Stimulated activated CD4-positive, alpha-beta T cell treated with anti-CD3 and anti-CD28 coated beads, Interleukin-12 subunit alpha, Interleukin-12 subunit beta, amount 100 ng/mL, for 4 hours (primary cell): ENCODE measurements at places on chromosomes 12 and 14.
A peak's percentile ranks its signal among the peaks of the same experiment; 100 is the strongest.

DNA sequence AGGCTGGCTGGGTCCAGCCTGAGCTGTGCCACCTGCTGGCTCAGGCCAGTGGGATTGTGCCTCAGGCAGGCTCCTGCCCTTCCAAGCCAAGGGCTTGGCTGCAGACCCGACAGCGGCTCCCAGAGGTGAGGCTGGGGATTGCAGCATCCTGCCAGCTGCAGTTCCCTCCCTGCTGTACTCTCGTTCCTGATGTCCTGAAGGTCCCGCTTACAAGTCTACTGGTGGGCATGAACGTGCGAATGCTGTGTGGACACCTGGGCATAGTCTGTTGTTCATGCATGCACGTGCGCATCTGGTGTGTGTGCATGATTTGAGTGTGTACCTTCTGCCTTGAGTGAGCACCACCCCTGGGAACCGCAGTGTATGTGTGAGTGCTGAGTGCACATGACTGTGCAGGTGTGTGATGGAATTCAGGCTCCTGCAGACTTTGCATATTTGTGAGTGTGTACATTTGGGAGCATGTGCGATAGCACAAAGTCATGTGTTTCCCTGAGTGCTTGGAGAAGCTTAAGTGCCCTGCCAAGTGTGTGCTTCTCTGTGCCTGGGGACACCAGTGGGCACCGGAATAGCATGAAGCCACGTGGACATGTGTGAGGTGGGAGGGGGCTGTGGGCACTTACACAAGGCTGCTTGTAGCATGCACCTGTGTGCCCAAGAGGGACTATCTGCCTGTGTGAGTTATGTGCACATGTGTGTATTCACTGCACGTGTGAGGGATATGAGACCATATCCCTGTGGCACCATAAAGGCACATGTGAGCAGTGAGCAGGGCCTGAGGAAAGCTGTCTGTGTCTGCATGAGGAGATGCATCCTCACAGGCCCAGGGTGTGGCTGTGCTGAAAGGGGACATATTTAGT lies 19.3 kb upstream of the KRT7 start:
- peak; percentile 42 for DNase-seq

DNA sequence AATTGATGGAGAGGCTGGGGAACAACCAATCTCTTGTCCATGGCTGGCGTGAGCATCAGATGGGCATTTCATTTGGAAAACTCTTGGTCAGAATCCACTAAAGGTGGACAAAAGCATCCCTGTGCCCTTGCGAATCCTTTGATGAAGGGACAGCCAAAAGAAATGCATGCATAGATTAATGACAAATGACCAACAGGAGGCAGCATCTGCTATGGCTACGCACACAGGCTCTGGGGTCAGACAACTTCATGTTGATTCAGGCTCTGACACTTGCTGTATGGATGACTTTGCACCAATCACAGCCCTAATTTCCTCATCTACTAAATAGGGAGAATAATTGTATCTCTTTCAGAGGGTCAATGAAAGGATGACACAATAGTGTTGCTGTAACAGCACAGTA lies 117.5 kb downstream of the ASCL4 start:
- no peak for DNase-seq

- no peak for DNase-seq
Observed at GRCh38 chr12:110067531-110067930, 19.2 kb upstream of the C12orf76 start.

- DNase-seq, result no peak
Observed at GRCh38 chr14:76930549-76930948, 98.0 kb downstream of the IRF2BPL start.

DNA sequence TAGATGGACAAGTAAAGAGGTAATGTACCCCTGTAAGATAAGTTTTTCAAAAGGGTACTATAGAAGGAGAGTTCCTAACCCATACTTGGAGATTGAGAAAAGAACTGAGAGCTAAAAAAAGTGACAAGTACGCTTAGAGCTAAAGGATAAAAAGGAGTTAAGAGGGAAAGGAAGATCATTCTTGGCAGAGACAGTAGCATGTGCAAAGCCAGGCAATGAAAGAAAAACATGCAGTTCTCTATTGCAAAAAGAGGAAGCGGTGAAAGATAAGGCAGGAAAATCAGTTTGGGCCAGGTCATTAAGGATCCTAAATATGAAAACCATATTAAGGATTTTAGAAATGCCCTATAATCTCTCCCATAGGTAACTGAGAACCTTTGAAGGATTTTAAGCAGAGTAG lies 500.4 kb upstream of the GARIN6 start:
- no peak for DNase-seq

DNA sequence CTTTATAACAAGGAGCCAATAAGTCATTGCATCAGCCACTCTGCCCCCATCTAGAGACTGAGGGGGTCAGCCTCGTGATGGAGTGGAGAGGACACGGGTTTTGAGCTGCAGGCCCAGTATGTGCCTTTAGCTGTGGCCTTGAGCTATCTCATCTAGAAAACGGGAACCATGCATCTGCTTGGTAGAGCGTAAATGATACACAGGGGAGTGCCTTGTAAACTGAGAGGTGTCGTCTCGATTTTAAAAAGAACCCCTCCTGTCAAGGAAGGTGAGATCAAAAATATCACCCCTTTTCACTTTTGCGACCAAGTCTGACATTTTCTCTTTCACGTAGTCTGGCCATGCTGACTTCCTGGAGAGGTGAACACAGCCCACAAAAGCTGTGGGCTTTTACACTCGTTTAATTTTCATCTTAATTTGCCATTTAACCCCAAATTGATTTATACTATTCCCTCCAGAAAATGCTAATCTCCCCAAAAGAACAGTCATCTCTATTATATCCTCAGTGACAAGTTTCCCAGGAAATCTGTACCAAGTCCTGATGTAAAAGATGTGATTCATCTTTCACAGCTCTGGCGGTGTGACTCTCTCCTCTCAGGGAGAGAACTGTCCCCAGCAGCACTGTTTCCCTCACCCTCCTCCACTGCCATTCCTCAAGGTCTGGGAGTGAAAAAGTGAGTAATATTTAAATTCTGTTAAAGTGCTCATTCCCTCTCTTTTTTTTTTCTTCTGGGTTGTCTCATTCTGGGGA lies 30.6 kb downstream of the VCPKMT start:
- peak; percentile 35 for DNase-seq

DNA sequence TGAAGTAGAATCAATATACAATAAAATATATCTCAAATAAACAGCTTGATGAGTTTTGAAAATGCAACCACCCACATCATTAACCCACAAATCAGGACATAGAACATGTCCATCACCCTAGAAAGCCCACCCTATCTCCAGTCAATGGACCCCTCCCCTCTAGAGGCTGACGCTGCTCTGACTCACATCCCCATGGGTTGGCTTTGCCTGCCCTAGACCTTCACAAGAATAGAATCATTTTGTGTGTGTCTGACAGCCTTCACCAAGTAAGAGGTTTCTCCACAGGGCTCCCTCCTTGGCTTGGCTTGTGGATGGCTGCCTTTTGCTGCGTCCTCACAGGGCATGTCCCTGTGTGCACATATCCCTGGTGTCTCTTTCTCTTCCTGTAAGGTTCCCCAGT lies 250.2 kb upstream of the RTL1 start:
- DNase-seq, result no peak

DNA sequence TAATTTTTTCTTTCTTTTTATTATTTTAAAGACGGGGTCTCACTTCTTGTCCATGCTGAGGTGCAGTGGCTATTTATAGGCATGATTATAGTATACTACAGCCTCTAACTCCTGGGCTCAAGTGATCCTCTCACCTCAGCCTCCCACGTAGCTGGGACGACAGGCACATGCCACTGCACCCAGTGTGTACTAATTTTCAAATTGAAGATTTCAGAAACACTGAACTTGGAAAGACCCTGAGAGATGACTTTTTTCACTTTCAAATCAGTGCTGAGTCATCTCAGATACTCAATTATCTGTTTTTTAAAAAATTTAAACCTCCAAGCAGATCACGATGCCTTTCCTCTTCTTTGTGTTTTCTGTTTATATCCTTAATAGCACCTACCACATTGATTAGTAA lies 53.7 kb upstream of the COCH start:
- no peak for DNase-seq

- DNase-seq, result no peak
Observed at GRCh38 chr12:12864243-12864642, 27.1 kb upstream of the GPRC5A start.

GRCh38 chr12:14454098-14454907 lies 88.8 kb downstream of the ATF7IP start:
- no peak for DNase-seq

- no peak for DNase-seq
Observed at GRCh38 chr12:10807186-10807585, at the start of gene TAS2R8. TSS of gene TAS2R8 (minus strand) at chr12:10807286. CDS start at chr12:10806980, 306 bp downstream.

- no peak for DNase-seq
Observed at GRCh38 chr14:50542941-50543418, 10.6 kb upstream of the MAP4K5 start.

DNA sequence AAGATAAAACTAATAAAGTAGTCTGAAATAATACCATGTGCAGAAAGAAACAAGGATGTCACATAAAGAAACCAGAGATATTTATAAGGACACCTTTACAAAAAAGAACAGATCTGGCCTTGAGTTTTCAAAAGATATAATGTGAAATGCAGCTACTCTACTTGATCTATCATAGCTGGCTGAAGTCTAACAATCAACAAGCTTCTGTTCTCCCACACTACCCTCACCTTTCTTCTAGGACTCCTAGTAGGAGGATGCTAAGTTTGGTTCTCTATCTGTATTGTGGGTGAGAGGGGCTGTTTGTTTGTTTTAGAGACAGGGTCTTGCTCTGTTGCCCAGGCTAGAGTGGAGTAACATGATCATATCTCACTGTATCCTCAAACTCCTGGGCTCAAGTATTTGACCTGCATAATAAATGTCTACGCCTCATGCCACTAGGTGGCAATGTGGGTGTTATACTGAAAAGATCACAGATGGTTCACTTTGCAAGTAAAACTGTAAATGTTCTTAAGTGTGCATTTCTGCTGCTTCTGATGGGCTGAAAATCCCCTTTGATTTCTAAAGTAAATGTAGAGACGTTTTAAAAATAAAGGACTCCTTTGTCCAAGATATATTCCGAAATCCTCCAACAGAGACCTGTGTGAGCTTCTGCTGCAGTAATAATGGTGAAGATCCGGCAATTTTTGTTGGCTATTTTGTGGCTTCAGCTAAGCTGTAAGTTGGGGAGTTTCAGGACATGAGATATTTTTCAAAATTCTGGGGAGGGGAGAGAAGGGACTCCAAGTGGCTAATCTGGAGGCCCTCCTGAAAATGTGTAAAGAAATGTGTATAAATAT lies 269.3 kb downstream of the DAD1 start:
- DNase-seq, result no peak

- no peak for DNase-seq
Observed at GRCh38 chr14:96260341-96260821, 4.4 kb downstream of the BDKRB1 start.

DNA sequence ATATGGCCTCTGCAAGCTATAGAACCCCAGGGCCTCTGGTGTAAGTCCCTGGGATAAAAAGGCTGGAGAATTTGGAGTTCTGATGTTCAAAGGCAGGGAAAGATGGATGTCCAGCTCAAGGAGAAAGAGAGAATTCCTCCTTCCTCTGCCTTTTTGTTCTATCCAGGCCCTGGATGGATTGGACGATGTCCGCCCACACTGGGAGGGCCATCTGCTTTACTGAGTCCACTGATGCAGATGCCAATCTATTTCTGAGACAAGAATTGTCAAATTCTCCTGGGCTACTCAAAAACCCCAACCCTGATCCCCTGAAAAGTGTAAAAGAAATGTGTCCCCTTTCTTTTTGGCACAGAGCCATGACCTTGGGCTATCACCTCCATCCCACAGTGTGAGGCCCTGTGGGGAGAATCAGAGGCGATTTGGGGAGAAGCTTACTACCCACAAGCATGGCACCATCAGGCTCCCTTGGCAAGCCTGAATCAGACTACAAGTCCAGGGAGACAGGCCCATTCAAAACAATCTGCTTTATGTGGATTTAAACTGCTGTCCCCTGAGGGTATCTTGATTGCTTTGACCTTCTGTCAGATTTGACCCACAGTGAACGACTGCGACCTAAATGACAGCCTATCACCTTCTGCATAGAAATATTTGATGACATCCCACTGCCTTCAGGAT lies 334.0 kb downstream of the NUAK1 start:
- DNase-seq, result no peak

DNA sequence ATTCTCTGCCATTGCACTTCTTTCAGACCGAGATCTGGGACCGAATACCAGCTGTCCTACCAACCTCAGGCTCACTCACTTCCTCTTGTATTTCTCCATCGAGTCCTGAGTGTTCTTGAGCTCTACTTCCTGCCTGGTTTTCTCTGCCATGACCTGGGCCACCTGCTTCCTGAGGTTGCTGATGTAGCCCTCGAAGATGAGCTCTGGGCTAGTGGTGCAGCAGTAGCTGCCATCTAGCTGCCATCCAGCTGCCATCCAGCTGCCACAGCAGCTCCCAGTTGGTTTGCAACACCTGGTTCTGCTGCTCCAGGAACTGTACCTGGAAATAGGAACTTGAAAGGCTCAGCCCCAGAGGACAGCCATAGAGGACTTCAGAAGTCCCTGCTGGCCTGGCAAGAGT lies 15.0 kb upstream of the KRT73 start:
- no peak for DNase-seq

DNA sequence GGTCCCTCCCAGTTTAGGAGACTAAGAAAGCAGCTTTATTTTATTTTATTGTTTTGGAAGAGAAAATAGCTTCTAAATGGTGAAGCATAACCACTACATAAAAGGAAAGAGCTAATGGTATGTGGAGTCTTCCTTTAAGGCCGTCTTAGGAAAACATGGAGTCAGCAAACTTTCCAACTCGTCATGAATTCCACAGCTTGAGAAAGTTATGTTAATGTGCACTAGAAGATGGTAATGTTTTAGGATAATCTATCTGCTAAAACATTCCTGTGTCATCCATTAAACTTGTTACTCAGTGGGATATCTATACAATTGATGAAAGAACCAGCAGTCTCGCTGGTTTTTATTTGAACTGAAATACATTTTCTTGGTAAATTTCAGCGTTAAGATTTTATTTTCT lies 448.4 kb upstream of the SEL1L start:
- no peak for DNase-seq

DNA sequence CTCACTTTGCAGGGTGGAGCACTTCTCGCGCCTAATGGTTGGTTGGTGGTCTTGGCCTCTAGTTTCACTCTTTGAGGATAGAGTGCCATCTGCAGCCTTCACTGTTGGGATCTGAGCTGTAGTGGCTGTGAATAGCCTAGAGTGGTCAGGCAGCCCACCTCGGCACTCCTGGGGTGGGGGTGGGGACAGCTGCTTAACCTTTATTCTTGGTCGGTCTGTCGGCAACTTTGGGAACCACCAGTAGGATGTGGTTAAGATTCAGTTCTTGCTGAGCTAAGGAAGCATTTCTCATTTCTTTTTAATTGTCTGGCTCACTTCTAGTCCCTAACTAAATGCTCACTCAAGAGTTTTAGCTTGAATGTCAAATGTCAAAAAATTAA lies 21.1 kb downstream of the TMBIM6 start:
- no peak for DNase-seq
